ENCODE measurements at places on chromosomes 5 and 9.

DNA sequence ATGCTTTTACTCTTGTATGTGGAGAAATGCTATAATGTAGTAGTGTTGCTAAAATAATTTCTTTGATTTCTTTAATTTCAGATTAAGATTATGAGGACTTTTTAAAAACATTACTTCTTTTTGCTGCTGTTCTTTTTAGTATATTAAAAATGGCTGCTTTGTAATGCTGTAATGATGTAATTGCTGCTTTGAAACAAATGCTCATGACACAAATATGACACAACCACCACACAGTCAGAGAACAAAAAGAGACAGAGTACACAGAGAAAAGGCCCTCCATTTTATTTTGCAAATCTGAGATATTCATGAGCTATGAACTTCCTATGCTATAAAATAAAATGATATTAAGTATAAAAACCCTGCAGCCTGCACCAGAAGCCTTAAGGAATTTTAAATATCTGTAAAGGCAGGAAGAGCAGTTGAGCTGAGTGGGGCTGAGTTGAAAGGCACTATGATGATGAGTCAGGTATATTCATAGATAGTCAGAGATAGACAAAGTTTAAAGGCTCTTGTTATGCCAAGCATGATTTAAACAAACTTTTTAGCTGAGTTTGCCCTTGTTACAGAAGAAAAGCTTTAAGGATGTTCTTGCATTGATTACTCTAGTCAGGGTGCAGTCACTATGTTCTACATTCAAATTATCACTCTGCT, 5.1 kb upstream of the POU5F2 start:
- DNase-seq, result no peak

DNA sequence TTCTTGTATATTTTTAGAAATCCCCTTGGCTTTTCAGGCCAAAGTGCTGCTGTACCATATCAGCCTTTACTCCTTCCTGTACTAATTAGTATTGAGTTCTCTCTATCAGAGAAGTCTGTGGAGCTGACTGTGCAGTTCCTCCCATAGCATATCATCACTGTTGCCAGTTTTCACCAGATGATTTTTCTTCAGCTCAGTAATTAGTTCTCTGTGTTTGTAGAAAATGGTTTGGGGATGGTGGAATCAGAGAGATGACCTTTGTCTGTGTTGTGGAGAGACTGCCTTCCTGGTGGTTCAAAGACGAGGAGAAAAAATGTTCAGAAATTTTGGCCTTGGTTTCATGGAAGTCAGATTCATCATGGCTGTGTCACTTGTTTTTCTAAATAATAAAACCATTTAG, 227.5 kb upstream of the ACTBL2 start:
- DNase-seq, result no peak

GRCh38 chr9:125894566-125894965, 147.4 kb downstream of the PBX3 start:
- DNase-seq, result no peak

GRCh38 chr5:77867194-77867691, 91.1 kb upstream of the TBCA start:
- DNase-seq, result no peak

DNA sequence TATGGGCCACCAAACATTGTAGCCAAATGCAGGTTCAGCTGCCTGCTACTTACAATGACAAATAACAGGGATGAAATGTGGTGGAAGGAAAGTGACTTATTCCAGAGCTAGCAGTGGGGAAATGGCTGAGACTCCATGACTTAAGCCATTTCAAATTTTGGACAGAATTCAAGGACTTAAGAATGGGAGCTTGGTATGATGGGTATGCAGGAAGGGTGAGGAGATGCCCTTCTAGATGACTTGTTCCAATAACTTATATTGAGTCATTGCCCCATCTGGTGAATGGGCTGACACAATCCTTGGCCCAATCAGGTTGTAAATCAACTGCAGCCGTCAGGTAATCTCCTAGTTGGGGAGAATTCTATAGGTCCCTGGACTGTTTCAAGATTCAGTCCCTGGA, 230.7 kb upstream of the SGCD start:
- no peak for DNase-seq

- no peak for DNase-seq
Measured at GRCh38 chr5:82393951-82394350, 115.8 kb upstream of the RPS23 start.

DNA sequence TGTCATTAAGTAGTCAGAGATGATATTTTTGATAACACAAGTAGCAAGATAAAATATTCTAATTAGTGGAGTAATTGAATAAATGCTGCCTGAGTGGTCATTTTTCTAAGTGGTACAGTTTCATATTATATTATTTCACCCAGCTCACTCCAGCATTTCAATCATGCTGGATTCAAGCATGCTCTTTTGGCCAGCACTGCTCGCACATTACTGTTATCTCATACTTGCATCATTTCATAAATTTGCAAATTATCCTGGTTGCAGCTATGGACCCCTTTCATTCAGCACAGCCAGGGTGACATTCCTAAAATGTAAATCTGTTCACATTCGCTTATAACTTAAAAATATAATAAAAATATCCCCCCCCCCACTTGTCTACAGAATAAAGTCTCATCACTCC, 520.8 kb upstream of the CYLC2 start:
- DNase-seq, result no peak

DNA sequence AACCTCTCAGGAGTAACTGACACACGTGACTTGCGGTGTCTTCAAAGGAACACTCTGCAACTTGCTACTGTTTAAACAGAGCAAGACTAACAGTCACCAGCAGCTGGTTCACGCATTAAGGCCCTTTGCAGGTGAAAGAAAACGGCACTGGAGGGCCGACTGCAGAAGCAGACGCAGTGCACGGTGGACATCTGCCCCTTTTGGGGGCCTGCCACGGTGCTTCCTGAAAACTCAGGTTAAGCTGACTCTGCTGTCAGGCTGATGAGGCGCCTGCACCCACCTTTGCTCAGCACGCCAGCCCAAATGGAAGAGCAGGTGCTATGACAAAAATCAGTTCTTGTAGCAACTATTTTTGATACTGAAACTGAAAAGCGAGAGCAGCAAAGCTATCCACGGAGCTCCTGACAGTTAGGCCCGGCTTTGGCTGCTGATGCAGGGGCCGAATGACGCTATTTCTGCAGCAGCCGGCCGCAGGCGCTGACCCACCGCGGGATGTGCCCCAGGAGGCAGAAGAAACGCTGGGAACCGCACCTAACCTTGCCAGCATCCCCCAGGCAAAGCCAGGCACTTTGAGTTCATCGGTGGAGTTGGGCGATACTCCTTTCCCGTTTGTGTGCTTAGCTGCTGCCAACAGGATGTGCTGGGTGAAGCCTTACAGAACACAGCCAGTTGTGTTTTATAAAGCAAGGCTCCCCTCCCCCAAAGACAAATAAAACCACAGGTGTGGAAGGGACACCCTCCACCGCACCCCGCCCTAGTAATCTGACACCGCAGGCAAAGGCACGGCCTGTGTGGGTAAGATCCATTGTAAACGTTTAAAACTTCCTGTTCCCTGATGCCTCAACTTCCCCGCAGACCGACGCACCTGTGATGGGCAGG, 21.1 kb upstream of the TERT start:
- no peak for DNase-seq

- no peak for DNase-seq
Measured at GRCh38 chr5:20248118-20248517, 260.1 kb upstream of the CDH18 start.

DNA sequence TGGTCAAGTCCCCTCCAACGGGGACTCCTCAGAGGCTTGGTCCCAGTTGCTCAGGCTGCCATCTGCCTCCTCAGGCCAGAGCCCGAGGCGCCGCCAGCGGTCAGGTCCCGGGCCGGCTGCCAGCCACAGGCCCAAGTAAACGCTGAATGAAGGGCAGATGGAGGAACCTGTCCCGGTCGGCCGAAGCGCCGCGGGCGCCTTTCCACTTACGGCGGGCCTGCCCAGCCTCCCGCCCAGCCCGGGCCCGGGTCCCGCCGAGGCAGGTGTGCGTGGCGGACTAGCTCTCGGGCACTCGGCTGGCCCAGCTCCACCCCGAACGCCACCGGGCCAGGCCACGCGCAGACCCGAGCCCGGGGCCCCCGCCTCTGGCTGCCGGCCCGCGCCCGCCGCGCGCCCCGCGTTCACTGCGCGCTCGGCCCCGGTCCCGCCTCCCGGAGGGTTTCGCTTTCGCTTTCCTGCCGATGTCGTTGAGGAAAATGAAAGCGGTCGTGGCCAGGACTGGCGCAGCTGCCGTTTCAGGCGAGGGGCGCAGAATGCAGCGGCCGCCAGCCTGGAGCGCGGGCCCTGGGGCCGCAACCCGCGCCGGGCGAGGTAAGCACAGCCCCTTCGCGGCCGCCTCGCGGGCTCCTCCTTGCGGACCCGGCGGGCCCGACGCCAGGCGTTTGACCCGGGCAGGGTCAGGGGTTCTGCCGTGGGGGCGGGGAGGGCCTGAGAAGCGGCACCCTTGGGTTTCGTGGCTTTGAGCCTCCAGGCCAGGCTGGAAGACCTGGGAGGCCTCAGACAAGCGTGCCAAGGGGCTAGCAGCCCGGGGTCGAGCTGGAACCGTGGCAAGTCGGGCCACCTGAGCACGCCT, 41.2 kb downstream of the SLC22A5 start:
- DNase-seq, result peak; percentile 79

DNA sequence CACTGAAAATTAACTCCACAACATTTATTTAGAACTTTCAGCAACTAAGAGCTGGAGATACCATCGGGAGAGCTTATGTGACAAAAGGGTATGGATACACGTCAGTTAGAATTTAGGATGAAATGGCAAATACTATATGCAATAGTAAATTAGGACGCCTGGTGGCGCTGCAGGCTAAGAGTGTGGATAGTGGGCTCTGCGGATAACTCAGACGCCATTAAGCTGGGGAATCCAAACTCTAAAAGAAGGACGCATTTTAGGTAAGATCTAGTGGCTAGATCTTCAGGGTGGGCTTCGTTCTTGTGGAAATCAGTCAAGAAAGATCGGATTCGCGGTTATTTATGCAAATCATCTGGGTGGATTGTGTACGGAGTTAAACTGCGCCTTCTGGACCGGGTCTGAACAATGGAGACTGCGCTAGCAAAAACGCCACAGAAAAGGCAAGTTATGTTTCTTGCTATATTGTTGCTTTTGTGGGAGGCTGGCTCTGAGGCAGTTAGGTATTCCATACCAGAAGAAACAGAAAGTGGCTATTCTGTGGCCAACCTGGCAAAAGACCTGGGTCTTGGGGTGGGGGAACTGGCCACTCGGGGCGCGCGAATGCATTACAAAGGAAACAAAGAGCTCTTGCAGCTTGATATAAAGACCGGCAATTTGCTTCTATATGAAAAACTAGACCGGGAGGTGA, at the start of gene PCDHB5:
Gene PCDHB5, plus strand, starts transcription at position 177 of the 688 bp plus-strand sequence. Its CDS starts 229 bp downstream, at position 406.
- DNase-seq, result no peak

GRCh38 chr5:98454904-98455303, 318.6 kb upstream of the RGMB start:
- no peak for DNase-seq

- no peak for DNase-seq
Measured at GRCh38 chr5:62149879-62150278, 156.1 kb upstream of the KIF2A start.

DNA sequence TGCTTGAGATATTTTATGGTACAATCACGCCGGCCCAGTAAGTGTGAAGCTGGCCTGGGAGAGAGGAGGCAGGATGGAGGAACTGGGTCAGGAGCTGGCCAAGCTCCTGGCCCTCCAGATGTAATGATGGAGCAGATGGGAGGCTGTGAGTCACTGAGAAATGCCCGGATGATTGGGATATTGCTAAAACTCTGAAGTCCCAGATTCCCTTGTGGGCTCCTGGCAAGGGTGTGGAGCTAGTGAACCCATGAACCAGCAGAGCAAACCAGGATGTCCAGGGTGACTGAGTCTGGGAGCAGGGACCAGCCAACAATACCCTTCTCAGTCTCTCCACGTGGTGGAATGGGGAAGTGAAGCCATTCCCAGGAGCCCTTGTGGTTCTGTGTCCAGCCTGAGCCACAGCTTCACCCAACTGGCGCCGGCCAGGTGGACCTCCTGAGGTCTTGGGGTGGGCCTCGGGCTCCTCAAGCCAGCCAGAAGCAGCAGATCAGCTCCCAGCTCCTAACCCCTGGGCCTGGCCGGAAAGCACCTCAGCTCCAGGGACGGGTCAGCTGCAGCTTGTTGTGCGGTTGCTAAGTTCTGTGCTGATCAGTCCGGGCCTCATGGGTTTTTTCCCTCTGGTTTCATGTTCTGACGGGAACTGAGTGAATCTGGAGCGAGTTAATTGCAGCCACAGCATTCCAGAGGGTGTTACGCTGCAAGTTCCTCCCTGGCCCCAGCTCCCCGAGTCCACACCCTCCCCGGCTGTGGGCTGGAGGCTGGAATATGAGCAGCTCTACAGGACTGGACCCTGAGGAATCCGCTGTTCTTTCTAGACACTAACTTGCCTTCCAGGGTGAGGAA, 37.6 kb downstream of the DUSP1 start:
- no peak for DNase-seq

GRCh38 chr5:152290181-152290580, 114.9 kb downstream of the NMUR2 start:
- DNase-seq, result no peak

DNA sequence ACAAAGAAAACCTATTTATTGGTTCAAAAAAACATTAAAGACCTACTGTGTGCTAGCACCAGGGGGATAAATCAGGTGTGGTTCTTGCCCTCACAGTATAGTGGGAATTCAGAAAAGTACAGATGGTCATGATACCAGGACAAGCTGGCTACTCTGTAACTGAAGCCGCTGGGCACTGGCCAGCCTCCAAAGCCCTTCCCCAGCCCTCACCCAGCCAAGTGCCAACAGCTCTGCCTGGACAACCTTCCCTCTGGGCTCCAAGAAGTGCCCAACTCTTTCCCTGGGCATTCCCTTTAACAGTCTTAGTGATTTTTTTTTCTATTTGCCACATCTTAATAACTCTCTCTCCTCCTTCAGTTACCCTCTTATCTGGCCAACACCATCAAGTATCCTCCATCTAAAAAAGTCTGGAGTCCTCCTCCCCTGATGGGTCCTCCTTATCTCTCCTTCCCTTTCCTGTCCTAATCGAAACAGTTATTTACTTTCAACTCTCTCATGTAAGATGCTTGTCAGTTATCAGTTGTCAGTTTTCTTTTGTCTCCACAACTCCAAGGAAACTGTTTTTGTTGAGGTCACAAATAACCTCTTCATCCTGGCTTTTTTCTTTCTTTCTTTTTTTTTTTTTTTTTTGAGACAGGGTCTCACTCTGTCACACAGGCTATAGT, 13.3 kb upstream of the SEPTIN8 start:
- no peak for DNase-seq

DNA sequence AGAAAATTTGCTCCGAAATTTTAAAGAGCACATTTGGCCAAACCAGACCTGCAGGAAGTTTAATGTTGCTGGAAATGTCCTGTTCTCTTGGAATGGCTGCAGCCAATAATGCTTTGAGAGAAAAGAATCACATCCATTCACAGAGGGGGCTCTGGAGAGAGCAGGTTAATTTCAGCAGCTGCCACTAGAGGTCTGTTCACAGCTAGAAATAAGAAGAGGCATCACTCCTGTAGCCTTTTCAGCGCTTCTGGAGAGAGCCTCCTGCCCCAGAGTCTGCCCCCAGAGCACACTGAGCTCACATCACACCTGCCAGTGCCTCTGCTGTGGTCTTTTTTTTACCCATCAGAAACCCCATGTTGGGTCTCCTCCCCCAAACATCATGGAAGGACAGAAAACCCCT, 124.8 kb upstream of the RAD23B start:
- no peak for DNase-seq
